ENCODE measurements at places on chromosomes 7 and 10.
A peak's percentile ranks its signal among the peaks of the same experiment; 100 is the strongest.

- DNase-seq: no peak
Measured at GRCh38 chr7:142797391-142798377, 26.9 kb downstream of the PRSS2 start.

GRCh38 chr7:78769481-78770101 is 683.9 kb downstream of the MAGI2 start:
- no peak for DNase-seq

DNA sequence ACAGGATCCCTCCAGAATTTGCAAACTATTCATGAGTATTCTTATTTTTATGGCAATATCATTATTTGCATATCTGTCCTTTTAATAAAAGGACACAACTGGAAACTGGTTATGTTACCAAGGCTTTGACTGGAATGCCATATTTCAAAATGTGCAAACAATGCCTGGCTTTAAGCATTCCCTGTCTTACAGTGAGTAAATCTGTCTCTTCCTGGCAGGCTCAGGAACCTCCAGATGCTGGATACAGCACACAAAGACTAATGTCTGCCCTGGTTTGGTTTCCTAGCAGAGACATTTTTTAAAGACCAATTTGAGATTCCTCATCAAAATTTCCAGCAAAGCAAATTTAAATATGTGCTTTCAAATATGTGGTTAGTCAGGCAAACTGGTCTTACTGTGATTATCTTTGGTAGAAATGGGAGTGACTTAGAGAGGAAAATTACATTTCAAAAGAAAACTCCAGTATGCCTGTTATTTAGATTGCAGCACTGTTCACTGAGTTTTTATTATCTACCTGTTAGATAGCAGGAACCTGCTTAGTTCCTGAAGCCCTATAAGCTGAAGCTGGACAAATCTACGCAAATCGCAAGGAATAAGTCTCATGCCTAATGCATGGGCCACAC is 31.3 kb downstream of the RNF216 start:
- no peak for DNase-seq

GRCh38 chr10:71292624-71293445 is 26.2 kb upstream of the SLC29A3 start:
- no peak for DNase-seq

- no peak for DNase-seq
Measured at GRCh38 chr10:128061306-128062300, 64.6 kb downstream of the MKI67 start.

- DNase-seq: no peak
Measured at GRCh38 chr7:151710646-151711434, 166.1 kb downstream of the PRKAG2 start.

- no peak for DNase-seq
Measured at GRCh38 chr7:67593794-67594193, 597.2 kb downstream of the TYW1 start.

GRCh38 chr7:96061844-96062243 is 260.1 kb downstream of the SLC25A13 start:
- DNase-seq: peak; percentile 6

DNA sequence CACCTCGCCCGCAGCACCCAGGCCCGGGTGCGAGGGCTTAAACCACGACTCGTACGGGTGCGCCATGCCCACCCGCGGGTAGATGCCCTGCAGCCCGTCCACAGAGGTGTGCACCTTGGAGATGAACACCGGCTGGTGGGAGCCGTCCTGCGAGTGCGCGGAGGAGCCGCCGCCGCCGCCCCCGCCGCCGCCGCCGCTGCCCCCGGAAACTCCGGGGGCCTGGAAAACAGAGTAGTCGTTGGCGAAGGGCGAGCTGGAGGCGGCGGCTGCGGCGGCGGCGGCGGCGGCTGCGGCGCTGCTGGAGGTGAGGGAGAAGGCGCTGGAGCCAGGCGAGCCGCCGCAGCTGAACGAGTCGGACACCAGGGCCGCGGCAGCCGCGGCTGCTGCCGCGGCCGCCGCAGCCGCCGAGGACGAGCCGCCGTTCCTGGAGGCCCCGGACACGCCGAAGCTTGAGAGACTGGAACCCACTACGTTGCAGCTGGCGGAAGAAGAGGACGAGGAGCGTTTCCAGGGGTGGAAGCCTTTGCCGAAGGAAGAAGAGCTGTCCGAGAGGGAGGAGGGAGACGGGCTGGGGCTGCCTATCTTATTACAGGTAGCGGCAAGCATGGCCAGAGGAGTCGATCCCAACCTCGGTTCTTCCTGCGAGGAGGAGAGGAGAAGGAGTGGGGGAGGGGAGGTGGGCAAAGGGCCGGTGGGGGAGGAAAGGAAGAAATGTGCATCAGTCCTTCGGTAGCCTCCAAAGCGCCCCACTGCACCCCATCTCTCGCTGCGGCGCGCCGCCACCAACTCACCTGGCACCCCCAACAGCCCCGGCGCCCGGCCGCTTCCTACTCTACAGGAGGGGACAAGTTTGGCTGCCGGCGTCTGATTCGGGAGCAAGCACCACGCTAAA is 1.3 kb downstream of the SP8 start:
- no peak for DNase-seq

DNA sequence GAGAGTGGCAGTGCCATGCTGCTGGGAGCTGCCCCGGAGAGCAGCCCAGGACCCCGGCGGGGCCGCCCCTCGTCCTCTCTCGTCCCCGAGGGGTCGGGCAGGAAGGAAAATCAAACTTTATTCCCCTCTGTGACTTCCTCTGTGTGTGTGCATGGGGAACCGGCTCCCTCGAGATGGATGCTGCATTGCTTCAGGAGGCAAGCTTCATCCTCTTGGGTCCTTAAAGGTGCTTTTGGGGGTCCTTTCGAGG is 726 bp downstream of the MCU start:
- no peak for DNase-seq

- DNase-seq: no peak
Measured at GRCh38 chr7:30430276-30430675, 48.3 kb downstream of the NOD1 start.

DNA sequence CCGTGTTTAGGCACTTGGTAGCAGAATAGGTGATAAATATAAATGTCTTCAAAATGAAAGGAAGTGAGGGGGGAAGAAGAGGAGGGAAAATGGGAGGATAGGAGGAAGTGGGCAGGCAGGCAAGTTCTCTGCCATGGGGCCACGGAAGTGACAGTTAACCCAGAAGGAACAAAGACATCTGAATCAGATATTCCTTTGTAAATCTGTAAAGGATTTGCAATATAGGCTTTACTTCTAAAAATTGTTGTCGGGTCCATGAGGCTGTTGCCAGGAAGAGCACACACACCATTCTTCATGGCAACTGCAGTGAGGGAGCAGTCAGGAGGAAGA is 23.7 kb upstream of the RASSF4 start:
- DNase-seq: no peak

DNA sequence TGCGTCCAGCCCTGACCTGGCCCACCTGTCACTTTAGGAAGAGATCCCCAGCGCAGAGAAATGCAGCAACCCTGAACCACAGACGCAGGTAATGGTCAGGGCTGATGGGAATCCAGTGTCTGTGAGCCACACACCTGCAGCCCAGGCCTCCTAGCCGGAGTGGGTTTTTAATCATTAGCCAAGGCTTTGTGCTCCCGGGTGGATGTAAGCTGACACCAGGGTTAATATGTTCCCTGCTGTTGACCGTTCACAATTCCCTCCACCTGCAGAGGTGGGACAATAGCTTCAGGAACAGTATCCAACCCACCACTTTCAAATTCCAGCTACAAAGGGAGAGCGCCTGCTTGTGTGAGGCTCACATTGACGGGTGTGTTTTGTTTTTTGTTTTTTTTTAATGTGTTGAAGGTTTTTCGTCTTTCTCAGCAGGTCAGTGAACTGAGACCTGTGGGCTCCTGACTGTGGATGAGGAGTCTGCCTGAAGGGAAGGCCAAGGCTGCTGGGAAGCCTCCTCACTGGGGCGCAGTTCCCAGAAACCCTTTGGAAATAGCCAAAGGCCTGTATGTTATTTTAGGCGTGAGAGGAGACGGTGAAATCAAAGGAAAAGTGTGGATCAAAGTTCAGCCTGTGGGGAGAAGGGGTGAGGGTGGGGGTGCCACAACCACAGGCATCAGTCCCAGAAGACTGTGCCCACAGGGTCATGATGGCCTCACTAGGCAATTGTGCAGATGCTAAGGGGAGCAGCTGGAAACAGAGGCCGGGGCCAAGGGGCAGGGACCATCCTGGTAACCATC is 111.1 kb downstream of the TNS3 start:
- DNase-seq: no peak

- no peak for DNase-seq
Measured at GRCh38 chr10:93280699-93281366, 201.3 kb downstream of the MYOF start.

GRCh38 chr7:77454802-77455201 is 38.7 kb upstream of the GSAP start:
- DNase-seq: no peak

DNA sequence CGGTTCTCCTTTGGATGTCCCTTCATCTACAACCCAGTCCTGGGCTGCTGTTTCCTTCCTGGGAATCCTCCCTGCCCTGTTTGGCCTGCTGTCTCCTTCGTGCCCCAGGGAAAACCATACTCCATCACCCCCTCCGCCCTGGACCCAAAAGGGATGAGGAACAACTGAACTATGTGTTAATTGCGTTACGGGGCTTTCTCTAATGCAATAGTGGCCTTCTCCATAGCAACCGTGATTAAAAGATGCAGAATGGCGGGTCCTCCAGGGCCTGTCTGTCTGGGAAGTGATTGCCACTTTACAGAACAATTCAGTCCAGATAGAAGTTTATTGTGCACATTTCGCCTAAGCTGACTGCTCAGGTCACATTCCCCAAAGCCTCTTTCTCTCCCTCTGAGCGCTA is 112.0 kb upstream of the FGFR2 start:
- DNase-seq: no peak

DNA sequence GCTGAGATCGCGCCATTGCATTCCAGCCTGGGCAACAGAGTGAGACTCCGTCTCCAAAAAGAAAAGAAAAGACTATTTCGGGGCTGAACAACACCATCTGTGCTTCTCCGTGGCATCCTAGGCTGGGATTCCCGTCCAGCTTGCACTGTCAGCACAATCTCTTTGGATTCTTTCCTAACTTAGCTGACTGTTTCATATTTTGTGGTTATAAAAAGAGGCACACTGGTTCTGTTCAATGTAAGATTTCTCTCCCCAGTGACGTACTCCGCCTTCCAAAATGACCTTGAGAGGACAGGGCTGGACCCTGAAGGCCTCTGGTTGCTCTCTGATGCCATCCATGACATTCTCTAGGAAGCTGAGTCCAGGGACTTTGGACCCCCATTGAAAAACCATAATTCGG is 8.8 kb downstream of the ZNHIT1 start:
- DNase-seq: no peak

DNA sequence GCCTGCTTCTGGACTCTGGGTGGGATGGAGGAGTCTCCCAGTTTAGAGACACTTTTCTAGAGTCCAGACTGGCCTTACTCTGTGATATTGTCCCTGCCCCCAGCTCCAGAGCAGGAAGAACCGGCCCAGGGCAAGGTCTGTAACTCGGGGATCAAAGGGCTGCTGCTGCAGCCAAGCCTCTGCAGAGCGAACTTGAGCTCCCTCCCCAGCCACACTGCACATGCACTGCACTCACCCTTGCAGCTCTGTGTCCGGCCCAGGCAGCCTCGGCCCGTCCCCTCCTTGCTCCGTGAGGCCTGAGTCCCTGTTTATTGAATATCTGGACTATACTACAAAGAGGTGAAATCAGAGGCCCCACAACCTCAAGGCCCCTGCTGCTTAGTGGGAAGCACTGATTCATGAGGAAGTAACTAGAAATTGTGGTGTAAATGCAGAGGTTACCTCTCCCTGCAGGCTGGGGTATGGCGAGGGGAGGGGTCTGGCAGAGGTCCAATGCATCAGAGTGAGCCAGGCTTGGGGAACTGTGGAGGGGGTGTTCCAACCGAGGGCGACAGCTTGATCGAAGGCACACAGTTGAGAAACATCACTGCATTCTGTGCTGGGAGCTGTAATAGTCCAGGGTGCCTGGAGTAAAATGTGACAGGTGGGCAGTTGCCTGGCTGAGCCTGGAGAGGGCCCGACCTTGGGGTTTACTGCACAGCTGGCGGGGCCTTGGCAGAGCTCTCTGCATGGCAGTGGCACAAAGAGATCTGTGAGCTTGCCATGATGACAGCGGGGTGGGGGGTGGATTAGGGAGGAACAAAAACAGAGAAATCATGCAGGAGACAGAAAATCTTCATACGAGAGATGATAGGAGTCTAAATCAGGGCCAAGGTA is 49.1 kb downstream of the AOC1 start:
- DNase-seq: no peak

GRCh38 chr7:148461392-148462179 is 129.0 kb upstream of the C7orf33 start:
- DNase-seq: no peak

GRCh38 chr10:31395695-31396094 is 76.7 kb downstream of the ZEB1 start:
- DNase-seq: peak; percentile 18

DNA sequence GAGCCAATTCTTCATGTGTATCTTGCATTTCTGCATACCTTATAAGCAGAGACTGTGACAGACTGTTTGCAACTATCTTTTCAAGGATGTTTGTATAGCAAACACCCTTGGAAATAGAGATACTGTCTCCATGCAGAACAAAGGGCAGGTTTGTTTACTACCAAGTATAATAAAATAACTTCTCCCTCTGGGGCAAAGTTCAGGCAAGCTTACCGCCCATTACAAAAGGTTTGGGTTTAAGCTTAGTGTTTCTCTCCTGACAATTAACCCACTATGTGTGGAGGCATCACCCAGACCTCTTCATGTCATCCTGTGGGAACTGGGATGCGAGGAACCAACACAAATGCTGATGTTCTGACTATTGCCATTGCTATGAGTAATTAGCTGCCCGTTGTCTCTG is 479.1 kb upstream of the ZMIZ1 start:
- no peak for DNase-seq

- DNase-seq: no peak
Measured at GRCh38 chr7:140229591-140230515, 53.1 kb upstream of the KDM7A start.

DNA sequence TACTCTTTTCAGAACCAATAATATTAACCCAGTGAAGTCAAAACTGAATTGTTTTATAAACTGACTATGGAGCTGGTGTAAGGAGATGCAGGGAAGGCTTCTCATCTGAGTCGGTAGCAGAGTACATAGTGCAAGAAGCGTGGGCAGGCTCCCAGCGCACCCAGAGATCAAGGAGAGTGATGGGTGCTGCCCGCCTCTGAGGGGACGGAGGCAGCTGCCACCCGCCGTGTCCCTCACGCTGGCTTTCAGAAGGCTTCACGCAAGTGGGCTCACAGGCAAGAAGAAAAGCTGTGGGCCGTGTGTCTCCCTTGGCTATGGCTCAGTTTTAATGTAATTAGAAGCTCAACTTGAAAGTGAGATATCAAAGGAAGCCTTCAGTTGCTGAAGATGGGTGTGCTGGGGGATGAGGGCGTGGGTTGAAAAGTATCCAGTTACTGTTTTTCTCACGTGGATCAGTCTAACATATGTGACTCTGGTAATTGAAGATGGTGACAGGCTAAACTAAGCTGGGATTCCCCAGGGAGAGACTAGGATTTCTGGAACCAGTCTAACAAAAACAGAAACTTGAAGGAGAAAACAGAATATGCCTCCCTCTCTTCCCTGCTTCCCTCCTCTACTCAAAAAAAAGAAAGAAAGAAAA is 159.9 kb downstream of the MGMT start:
- DNase-seq: no peak

Measured in cerebellum (tissue), 4 donors.